ENCODE measurements at places on chromosomes 11 and 22. TPM values are rescaled to one million over a fixed set of nuclear protein-coding genes. Genes with fewer than 3 reads are reported as not detected.

Gene CYB5R2
- total RNA-seq, result 0.20 TPM

Gene HBD
- 1.0 TPM for total RNA-seq

Gene ZNF215
- not detected for total RNA-seq

Gene OR52I1
- not detected for total RNA-seq

- H3K36me3 ChIP-seq, result peaks cover 3% of the 10 kb centered on the region
- no peaks in the 10 kb centered on the region for H3K4me1 ChIP-seq
- no peak overlapping the region for H3K4me3 ChIP-seq
- peaks cover 12% of the 10 kb centered on the region for H3K27me3 ChIP-seq
- H3K27ac ChIP-seq, result no peak overlapping the region
Observed at GRCh38 chr11:14914536-14914935, 22.5 kb upstream of the CYP2R1 start.

DNA sequence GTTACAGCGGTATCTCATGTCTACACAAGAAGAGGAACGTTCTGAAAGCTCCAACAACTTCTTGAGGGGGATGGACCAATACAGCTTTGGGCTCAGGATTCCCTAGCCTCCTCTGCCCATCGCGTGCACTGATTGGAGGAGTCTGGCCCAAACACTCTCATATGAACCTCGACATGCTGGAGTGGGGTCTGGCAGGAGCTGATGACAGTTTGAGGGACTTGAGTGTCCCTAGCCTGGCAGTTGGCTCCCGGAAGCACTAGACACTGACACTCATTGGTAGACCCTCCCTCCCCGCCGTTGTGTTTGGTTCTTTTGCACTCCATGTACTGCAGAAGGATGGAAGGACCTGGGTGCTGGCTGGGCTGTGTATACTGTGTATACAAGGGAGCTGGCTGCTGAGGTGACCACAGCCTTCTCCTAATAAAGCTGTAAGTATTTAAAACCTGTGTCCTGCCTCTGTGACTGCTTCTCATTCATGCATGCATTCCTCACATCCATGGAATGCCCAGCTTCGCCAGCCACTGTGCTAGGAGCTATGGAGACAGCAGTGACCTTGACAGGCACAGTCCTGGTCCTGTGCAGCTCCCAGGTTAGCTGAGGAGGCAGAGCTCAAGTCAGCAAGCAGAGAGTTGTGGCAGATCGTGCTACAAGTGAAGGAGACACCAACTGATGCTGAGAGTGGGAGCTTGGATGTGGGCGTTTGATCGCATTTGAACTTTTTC lies 27.9 kb downstream of the ADAMTS15 start:
- H3K27ac ChIP-seq, result no peak overlapping the region
- peaks cover 8% of the 10 kb centered on the region for H3K4me1 ChIP-seq
- H3K4me3 ChIP-seq, result no peak overlapping the region
- no peak for DNase-seq
- no peaks in the 10 kb centered on the region for H3K36me3 ChIP-seq
- peaks cover 16% of the 10 kb centered on the region for H3K27me3 ChIP-seq

DNA sequence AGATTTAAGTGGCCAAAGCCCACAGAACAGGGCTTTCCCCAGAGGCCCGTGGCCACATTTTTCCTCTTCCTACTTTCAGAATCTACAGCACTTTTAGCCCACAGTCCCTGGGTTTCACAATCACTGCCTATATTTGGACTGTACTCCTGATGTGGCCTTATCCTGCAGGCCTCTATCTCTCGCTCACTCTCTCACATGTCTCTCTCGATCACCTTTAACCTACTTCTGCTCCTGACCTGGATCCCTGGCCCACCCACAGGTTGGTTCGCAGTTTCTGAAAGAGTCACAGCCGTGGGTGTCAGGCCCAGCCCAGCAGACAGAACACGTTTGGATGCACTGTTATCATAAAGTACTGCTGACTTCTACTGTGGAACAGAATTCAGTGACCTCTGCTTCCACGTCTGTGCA lies 55.5 kb downstream of the LARGE1 start:
- H3K27ac ChIP-seq, result no peak overlapping the region
- H3K4me1 ChIP-seq, result no peaks in the 10 kb centered on the region
- no peaks in the 10 kb centered on the region for H3K36me3 ChIP-seq
- H3K4me3 ChIP-seq, result no peak overlapping the region

GRCh38 chr22:29985912-29986311 lies 94.4 kb upstream of the HORMAD2 start:
- H3K4me3 ChIP-seq, result no peak overlapping the region
- H3K27ac ChIP-seq, result no peak overlapping the region
- DNase-seq, result no peak
- H3K27me3 ChIP-seq, result no peaks in the 10 kb centered on the region

DNA sequence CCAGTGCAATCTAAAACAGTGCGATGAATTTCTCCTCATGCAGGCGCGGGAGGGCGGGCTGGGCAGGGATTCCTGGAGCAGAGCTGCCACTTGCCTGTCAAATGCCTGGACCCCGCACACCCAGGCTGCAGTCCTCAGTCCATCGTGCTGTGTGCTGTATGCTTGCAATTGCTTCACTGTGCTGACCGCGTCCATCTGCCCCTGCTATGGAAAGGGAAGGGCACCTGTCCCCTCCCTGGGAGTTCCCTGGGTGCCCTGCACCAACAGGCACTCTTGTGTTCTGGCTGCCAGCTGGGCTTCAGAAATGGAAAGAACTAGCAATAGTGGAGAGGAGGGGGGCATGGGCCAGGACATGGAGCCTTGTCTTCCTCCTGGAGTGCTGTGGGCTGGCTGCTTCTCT lies 185.4 kb upstream of the B3GAT1 start:
- no peak for DNase-seq
- H3K27ac ChIP-seq, result no peak overlapping the region
- no peak overlapping the region for H3K4me3 ChIP-seq
- H3K27me3 ChIP-seq, result peaks cover 44% of the 10 kb centered on the region

- peaks cover 9% of the 10 kb centered on the region for H3K36me3 ChIP-seq
- no peak overlapping the region for H3K4me3 ChIP-seq
Observed at GRCh38 chr11:68872216-68873003, 30.7 kb upstream of the CPT1A start.

GRCh38 chr11:80960381-80961029 lies 1519.7 kb upstream of the TENM4 start:
- H3K36me3 ChIP-seq, result no peaks in the 10 kb centered on the region
- H3K4me3 ChIP-seq, result no peak overlapping the region
- no peaks in the 10 kb centered on the region for H3K27me3 ChIP-seq
- no peak overlapping the region for H3K27ac ChIP-seq
- no peak for DNase-seq
- no peaks in the 10 kb centered on the region for H3K4me1 ChIP-seq

- no peak for DNase-seq
- H3K4me1 ChIP-seq, result no peaks in the 10 kb centered on the region
- H3K4me3 ChIP-seq, result no peak overlapping the region
- H3K27me3 ChIP-seq, result no peaks in the 10 kb centered on the region
- H3K36me3 ChIP-seq, result no peaks in the 10 kb centered on the region
Observed at GRCh38 chr11:16078936-16079335, 277.4 kb downstream of the SOX6 start.

DNA sequence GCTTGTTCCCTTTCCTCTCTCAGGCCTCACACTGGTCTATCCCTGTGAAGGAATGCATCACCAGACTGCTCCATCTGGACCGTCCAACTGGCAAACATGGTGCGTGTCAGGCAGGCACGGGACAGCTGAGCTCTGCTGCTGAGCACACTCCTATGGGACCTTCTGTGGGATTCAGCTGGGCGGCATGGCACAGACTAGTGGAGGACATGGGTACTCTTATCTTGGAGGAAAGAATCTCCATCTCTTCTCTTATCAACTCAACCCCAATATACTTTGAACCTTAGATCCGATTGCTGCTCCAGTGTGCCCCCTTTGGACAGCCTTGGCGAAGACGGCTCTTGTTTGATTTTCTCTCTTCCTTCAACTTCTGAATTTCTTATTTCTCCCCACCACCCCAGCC lies 593.6 kb downstream of the ETS1 start:
- no peak overlapping the region for H3K27ac ChIP-seq
- peaks cover 40% of the 10 kb centered on the region for H3K27me3 ChIP-seq
- peaks cover 3% of the 10 kb centered on the region for H3K36me3 ChIP-seq
- DNase-seq, result no peak
- no peak overlapping the region for H3K4me3 ChIP-seq

DNA sequence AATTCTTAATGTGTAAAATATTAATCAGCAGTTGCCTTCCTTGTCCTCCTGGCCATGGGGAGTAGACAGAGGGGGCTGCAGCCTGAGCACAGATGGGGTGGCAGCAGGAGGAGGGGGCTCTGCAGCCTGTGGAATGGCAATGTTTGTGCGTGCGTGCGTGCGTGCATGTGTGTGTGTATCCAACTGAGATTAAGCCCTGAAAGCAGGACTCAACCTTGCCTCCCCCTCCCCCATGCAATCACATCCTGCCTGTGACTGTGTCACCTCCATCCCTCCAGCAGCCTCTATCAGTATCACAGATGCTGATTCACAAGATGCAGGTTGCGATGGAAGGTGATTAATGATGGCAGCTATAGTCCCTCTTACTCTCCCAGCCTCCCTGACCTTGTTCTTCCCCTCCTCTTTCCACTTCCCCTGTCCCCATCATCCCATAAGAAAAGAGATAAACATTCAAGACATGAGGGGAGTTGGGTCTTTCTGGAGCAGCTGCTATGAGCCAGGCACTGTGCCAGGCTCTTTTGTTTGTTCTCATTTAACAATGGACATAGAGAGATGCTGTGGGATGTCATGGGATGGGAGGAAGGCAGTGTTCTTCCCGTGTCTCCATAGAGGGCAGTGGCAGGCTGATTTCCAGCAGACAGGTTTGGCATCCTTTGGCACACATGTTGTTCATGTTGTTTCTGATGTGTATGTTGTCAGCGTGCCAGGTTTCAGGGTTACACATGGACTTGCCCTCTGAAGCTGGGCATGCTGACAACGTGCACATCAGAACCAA lies 43.8 kb upstream of the NECTIN1 start:
- H3K4me3 ChIP-seq, result no peak overlapping the region
- no peak for DNase-seq
- no peaks in the 10 kb centered on the region for H3K36me3 ChIP-seq
- H3K4me1 ChIP-seq, result no peaks in the 10 kb centered on the region
- peaks cover 24% of the 10 kb centered on the region for H3K27me3 ChIP-seq

DNA sequence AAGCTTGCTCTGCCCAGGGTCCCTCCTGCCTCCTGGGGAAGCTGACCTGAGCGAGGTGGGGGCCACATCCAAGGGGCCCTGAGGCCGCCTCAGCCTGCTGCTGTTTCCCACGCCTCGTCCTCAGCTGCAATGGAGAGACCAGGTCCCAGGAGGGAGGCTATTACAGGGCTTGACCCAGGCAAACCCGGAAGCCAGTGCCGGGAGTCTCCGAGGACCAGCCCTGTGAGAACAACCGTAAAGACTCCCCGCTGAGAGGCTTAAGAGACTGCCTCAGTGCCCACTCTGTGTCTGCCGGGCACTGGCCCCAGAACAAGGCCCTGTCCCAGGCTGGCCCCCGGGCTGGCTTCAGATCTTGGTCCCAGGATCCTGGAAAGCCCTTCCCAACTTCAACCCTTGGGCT lies 124.3 kb upstream of the FGF3 start:
- no peaks in the 10 kb centered on the region for H3K4me1 ChIP-seq
- H3K27me3 ChIP-seq, result peaks cover 60% of the 10 kb centered on the region
- DNase-seq, result no peak
- H3K36me3 ChIP-seq, result no peaks in the 10 kb centered on the region

GRCh38 chr22:46695346-46696228 lies 42.5 kb downstream of the CERK start:
- peaks cover 5% of the 10 kb centered on the region for H3K4me1 ChIP-seq
- H3K4me3 ChIP-seq, result no peak overlapping the region
- no peak for DNase-seq
- no peaks in the 10 kb centered on the region for H3K27me3 ChIP-seq

DNA sequence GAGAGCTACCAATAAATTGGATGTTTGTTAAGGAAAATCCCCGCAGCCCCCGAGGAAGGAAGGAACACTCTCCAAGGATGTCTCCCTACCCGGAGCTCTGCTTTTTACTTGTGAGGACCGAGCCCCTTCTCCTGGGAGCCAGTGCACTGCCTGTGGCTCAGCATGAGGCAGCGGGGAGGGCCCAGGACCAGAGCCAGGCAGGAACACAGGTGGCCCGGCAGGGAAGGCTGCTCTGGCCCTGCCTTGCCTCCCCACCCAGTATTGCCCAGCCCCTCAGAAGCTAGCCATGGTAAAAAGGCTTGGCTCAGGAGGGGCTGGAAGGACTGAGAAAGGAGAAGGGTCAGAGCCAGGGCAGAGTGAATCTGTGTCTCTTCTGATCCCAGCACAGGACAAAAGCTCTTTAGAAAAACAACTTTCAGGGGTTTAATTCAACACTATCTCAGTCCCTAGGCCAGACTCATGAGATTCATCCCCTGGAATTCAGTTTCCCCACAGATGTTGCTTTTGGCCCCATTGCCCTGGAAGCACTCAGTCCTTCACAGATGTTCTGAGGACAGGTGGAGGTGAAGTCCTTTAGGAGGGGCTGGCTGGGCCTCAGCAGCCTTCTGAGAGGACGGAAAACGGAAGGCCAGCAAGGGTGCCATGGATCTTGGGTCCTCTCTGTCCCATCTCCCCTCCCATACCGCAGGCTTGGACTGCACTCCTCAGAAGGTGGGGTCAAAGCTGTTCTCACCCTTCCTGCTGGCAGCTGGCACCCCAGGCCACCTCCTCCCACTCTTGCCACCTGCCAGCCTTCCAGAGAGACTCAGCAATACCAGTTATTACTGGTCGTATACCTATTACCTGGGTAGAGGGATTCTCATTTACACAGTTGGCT lies 318.9 kb downstream of the NTM start:
- peaks cover 2% of the 10 kb centered on the region for H3K36me3 ChIP-seq
- peaks cover under 1% of the 10 kb centered on the region for H3K4me1 ChIP-seq
- no peak overlapping the region for H3K27ac ChIP-seq
- no peak for DNase-seq
- H3K27me3 ChIP-seq, result peaks cover 47% of the 10 kb centered on the region
- no peak overlapping the region for H3K4me3 ChIP-seq

GRCh38 chr22:21076912-21077625 lies 31.3 kb downstream of the LRRC74B start:
- no peaks in the 10 kb centered on the region for H3K4me1 ChIP-seq
- no peaks in the 10 kb centered on the region for H3K36me3 ChIP-seq
- H3K27me3 ChIP-seq, result peaks cover 11% of the 10 kb centered on the region
- no peak overlapping the region for H3K27ac ChIP-seq
- H3K4me3 ChIP-seq, result no peak overlapping the region

GRCh38 chr11:125114518-125114917 lies 3.1 kb upstream of the TMEM218 start:
- peaks cover 12% of the 10 kb centered on the region for H3K36me3 ChIP-seq
- H3K4me3 ChIP-seq, result no peak overlapping the region
- H3K27ac ChIP-seq, result no peak overlapping the region
- peaks cover 10% of the 10 kb centered on the region for H3K4me1 ChIP-seq

DNA sequence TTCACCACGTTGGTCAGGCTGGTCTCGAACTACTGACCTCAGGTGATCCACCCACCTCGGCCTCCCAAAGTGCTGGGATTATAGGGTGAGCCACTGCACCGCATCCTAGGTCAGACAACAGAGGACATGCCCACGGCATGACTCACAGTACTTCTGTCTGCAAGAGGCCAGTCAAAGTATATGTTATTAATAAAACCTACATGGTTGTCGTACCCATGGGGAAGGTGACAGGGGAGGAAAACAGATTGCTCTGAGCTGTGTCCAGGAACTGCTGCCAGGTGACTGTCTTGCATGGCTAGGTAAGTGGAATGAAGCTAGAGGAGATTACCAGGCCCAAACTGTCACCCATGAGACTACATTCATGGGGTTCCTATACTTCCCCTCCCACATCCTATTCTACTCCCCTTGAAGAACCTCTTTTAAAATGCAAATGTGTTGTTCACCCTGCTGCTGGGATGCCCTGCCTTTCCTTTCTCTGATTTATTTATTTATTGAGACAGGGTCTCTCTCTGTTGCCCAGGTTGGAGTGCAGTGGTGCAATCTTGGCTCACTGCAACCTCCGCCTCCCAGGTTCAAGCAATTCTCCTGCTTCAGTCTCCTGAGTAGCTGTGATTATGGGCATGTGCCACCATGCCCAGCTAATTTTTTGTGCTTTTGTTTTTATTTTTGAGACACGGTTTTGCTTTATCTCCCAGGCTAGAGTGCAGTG lies 2.0 kb upstream of the NLRX1 start:
- H3K27me3 ChIP-seq, result no peaks in the 10 kb centered on the region
- no peak overlapping the region for H3K4me3 ChIP-seq
- peaks cover 14% of the 10 kb centered on the region for H3K4me1 ChIP-seq
- H3K36me3 ChIP-seq, result no peaks in the 10 kb centered on the region
- no peak overlapping the region for H3K27ac ChIP-seq

Measured in T-helper 17 cell (primary cell).